ENCODE measurements at places on chromosomes 2 and 18.

GRCh38 chr2:55887351-55887750 is 36.2 kb downstream of the EFEMP1 start:
- DNase-seq: no peak

- DNase-seq: no peak
These were observed 178.4 kb upstream of the EPAS1 start for GRCh38 chr2:46118656-46119371.

- no peak for DNase-seq
These were observed 119.5 kb downstream of the COL6A3 start for GRCh38 chr2:237294460-237294859.

- DNase-seq: peak; percentile 32
These were observed 56.6 kb downstream of the CLHC1 start for GRCh38 chr2:55175254-55176093.

GRCh38 chr2:242012956-242013764 is 143.6 kb downstream of the RTP5 start:
- DNase-seq: no peak

- no peak for DNase-seq
These were observed 5.4 kb downstream of the METTL21A start for GRCh38 chr2:207619764-207620203.

DNA sequence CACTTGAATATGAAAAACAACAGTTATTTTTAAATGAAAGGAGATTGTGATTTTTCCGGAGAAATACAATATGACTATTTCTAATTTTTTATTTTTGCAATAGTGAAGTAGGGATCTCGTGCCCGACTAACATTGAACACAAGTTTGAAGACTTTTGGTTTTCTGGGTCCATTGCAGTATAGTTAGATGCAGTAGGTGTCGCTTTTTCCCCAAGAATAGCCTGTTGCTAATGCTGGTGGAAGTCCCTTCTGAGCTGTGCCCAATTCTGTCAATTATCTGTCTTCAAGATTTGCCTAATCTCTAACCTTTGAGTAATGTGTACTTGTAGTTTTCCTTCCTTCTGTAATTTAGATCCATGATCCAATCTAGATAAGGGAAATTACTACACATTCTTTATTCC is 36.5 kb downstream of the SEMA4F start:
- peak; percentile 45 for DNase-seq

DNA sequence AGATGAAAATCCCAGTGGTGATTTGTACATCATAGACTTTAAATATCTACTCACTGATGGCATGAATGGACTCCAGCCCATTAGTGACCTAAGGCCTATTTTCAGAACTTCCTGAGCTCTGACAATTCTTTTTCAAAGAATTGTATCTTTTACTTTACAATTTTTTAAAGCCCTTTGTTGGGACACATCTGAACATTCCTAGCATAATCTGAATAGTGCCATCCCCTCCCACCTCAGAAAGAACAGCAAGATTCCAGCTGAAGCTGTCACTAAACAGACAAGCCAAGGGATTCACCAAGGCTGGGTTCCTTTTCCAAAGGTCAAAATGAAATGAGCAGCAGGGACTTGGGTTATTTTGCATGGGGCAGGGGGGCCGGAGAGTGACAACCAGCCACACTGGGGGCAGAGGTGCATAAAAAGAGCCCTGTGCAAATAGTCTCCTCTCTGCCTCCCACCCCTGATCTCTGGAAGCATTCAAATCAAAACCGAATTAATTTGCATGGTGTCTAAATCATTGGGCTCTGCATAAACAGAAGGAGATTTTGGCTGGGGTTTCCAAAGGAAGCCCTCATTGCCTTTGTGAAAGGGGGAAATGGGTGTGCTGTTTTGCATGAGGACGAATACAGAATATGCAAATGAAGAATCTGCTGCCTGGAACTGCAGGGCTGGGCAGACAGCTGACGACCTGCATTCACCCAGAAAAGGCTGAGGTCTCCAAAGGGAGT is 17.2 kb downstream of the EPHA4 start:
- no peak for DNase-seq

DNA sequence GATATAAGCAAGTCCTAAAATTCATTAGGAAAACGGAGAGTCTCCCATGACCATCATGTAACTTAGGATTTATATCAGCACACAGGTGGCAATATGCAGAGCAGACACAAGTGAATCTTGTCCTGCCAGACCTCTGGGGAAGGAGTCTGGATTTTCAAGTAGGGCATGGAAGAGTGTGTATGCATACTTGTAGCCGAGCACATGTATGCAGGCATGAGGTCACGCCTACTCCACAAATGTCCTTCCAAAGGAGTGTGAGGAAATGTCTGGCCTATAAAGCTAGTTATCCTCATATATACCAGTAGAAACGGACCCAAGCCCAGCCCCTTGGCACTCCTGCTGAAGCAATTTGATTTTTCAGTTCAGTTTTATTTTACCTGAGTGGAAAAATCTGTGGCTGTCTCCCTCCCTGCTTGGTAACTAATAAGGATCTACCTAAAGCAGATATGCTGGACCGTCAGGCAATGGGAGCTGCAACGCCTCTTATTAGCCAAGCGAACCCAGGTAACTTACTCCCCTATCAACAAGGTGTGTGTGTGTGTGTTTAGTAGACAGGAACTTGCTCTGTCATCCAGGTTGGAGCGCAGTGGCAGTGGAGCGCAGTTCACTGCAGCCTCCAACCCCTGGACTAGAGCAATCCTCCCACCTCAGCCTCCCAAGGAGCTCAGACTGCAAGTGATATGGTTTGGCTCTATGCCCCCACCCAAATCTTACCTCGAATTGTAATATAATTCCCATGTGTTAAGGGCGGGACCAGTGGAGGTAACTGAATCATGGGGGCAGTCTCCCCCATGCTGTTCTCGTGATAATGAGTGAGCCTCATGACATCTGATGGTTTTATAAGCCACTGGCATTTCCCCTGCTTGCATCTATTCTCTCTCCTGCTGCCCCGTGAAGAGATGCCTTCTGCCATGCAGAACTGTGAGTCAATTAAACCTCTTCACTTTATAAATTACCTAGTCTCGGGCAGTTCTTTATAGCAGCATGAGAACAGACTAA is 2.8 kb downstream of the STAT1 start:
- no peak for DNase-seq

GRCh38 chr2:172976116-172976515 is 99.5 kb upstream of the MAP3K20 start:
- DNase-seq: no peak

- no peak for DNase-seq
These were observed 13.5 kb upstream of the GPR55 start for GRCh38 chr2:230938516-230939065.

DNA sequence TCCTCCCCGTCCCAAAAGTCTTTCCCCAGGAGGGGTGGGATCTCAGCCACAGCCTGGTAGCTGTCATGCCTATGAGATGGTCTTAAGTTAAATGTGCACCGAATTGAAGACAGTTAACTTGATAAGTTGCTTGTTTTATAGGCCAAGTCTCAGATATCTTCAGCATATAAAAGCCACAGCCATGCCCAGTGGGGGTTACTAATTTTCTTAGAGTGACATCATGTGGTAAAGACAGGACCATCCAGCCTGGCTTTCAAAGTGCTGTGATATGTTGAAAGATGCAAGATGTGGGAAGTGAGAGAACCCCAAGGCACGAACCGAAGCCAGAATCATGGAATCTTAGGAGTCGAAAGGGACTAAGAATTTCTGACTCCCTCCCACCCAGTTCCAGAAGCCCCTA is 42.1 kb upstream of the FAM124B start:
- DNase-seq: no peak

GRCh38 chr2:236833501-236834073 is 252.1 kb upstream of the COPS8 start:
- DNase-seq: no peak

- no peak for DNase-seq
These were observed 44.5 kb downstream of the TMEM131 start for GRCh38 chr2:97951155-97951680.

DNA sequence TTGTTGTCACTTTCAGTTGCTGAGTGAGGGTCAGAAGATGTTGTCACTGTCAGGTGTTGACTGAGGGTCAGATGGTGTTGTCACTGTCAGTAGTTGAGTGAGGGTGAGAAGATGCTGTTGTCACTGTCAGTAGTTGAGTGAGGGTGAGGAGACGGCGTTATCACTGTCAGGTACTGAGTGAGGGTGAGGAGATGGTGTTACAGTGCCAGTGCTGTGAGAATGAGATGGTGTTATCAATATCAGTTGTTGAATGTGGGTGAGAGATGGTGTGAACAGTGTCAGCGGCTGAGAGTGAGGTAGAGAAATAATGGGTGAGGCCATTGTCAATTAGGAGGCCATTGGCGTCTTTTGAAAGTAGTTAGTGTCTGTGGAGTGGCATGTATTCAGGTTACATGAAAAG is 1.6 kb upstream of the ATP9B start:
- DNase-seq: no peak

DNA sequence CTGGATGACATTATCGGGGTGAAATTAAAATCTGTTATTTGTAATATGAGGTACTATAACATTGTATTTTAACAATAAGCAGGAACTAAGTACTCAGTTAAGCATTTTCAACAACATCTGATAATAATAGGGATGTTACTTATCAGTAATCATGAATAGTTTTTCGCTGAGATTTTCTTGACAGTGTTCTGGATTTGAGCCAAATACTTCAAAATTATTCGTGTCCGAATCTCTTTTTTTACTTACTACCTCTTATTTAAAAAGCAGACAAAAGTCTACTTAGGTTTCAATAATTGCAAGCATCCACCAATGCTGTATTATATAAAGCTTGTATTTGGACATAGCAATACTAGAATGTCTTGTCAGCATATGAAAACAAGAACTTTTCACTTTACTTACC is 6.4 kb upstream of the ANKRD12 start:
- no peak for DNase-seq
